ENCODE measurements at places on chromosomes 7 and 10.

GRCh38 chr10:100174699-100175677 is 10.8 kb downstream of the ERLIN1 start:
- DNase-seq, result no peak

- DNase-seq, result no peak
Observed at GRCh38 chr10:71038091-71038633, 149.8 kb upstream of the PCBD1 start.

DNA sequence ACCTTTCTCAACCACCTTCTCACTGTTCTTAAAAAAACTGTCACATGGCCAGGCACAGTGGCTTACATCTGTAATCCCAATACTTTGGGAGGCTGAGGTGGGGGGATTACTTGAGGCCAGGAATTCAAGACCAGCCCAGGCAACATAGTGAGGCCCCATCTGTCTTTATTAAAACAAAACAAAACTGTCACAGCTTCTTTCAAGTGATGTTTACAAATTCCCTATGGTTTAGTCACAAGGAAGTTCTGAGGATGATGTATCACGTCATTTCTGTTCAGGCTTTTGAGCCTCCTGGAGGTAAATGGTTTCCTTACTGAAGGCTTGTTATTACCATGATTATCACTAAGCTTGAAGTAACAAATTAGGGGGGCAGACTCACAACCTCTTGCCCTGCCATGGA is 186.2 kb downstream of the CFTR start:
- DNase-seq, result no peak

DNA sequence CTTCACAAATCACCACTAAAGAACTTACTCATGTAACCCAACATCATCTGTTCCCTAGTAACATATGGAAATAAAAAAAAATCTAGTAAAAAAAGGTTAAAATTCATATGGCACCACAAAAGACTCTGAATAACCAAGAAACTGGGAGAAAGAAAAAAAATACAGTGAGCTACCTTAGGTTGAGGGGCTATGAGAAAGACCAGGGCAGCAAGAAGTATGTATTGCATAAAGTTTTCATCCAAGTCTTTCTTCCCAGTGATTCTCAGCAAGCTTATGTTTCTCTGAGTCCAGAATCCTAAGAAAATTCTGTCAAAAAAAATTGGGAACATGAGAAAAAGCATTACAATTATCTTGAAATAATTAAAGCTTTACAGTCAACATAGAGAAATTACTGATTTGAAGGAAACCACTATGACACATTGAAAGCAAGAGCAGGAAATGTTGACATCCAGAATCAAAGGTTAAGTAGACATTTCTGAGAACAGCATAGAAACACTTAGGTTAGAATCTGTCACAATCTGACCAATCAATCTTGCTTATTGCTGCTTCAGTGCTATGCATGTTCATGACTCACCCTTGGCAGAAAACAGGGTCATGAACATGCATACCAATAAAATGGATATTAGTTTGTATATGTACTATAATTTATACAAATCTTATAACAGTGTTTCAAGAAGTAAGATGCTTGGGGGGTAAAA is 494.0 kb upstream of the POT1 start:
- no peak for DNase-seq

GRCh38 chr10:59623133-59624121 is 86.2 kb downstream of the SLC16A9 start:
- no peak for DNase-seq

Measured in NCI-H2107 (cell line).